ENCODE measurements at places on chromosomes 5 and 9.

DNA sequence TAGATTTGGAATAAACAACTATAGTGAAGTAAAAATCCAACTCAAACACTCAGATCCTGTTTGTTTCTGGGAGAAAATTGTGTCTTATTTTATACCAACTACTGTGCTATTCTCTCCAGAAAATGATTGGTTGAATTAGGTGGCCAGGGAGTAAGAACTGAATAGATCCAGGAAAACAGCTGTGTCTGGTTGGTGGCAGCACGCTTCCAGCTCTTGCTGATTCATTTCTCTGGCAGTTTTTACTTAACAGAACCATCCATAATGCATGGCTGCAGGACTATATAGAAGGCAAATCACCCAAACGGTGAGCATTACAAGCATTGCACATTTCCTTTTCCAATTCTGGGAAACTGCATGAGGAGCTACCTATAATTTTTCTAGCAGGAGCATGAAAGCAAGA lies 29.5 kb downstream of the DMAC1 start:
- DNase-seq: no peak

- no peak for DNase-seq
These were observed 35.9 kb downstream of the RNF44 start for GRCh38 chr5:176501333-176501732.

DNA sequence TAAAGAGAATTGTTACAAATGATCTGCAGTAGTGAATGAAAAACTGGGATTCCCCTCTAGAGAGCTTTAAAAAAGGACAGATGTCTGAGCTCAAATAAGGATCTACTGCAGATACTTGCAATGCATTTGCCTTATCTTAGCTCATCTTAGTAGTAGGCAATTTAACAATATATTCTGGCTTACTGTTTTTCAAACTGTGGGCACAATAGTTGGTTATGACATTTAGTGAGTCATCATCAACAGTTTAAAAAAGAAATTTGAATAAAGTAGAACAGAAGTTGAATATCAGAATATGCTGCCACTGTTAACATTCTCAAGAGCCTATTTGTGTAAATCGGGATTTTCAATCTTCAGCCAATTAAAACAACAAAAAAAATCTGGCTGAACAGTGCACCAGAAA lies 6.7 kb upstream of the CAST start:
- no peak for DNase-seq

GRCh38 chr9:84278130-84278529 lies 62.4 kb downstream of the SLC28A3 start:
- DNase-seq: no peak

All from activated CD4-positive, alpha-beta T cell treated with anti-CD3 and anti-CD28 coated beads for 1 hour (primary cell).